GM23338 (cell line): ENCODE measurements at places on chromosomes 5 and 9.

- no peak for DNase-seq
These were observed 274.7 kb downstream of the CETN3 start for GRCh38 chr5:90134892-90135291.

DNA sequence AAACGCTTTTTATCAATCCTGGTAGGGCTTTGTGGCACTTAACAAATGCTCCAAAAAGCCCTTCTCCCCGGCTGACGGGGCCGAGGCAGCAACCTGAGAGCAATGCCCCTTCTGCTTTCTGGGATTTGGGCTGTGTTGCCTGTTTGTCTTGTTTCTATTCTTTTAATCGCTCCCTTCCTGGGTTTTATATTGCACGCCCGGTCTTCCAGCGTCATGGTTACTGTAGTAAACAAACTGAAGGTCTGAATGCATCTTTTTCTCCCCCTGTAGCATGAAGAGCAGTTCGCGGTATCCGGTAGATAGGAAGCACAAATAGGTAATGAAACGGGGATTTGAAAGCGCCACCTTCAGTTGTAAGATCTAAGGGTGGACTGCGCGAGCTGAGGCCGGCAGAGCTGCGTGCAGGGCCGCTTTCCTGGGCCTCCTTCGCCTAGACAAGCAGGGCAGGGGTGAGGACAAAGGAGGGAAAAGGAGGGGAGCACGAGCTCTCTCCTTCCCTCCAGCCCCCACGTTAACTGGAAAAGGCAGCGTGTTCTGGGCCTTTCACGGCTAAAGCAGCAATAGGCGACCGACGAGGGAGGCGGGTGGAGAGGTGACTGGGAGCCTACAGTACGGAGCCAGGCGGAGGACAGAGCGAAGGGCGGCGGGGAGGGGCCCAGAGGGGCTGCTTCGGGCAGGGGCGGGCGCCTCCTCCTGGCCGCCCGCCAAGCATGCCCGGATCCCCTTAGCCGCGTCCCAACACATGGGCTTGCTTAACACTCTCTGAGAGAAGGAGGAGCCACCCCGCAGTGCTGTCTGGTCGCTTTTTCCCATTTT is 49.3 kb upstream of the ZNF366 start:
- peak; percentile 92 for DNase-seq

- peak; percentile 67 for DNase-seq
These were observed 3.7 kb downstream of the PITX1 start for GRCh38 chr5:135030123-135030955.

DNA sequence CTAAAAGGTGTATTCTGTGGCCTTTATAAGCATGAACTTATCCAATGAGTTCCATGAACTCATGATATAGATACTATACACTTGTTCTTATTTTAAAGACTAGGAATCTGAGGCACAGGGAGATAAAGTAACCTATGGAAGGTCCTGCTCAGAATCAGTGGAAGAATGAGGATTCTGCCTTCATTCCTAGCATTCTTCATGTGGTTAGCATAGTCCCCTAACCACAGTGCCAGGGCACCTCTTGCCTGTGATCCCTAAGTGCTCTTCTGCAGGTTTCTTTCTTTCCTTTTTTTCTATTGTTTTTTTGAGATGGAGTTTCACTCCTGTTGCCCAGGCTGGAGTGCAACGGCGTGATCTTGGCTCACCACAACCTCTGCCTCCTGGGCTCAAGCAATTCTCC is 174.1 kb downstream of the C9orf152 start:
- peak; percentile 48 for DNase-seq

- no peak for DNase-seq
These were observed 3.1 kb upstream of the DMAC1 start for GRCh38 chr9:7802666-7803065.

DNA sequence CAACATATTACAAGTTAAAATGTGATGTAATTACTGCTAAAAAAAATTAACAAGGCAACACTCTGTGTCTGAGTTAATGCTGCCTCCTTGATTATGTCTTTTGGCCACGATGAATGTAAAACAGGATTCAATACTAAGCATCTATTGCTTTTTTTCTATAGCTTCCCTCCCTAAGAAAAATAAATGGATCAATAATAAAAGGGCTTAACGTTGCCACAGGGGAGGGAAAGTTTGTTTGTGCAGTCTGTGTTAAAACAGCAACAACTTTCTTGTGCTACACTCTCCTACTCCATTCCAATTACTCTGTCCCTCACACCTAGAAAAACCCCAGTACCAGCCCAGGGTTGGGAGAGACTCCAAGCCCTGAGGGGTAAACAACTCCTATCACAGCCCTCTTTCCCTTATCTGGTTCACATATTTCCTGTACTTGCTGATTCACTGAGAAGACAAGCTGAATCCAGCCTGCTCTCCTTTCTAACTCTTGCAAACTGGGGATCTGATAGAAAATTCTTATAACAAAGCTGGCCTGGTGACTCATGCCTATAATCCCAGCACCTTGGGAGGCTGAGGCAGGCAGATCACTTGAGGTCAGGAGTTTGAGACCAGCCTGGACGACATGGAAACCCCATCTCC is 44.8 kb downstream of the PTPN3 start:
- DNase-seq = no peak

DNA sequence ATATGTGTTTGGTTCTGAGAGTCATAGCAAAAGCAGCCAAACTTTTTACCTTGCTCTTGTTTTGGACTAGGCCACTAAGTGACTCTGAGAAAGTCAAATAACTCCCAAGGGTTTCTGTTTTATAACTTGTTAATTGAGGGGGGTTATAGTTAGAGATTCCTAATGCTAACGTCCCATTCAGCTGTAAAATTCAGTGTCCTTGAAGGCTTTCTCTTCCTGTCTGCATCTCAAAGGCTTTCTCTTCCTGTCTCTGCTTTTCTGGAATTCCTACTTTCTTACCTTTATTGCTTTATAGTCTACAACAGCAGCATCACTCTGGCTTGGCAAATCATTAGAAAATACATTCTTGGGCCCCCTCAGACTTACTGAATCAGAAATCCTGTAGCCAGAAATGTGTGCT is 479.5 kb upstream of the SEMA6A start:
- peak; percentile 55 for DNase-seq

- peak; percentile 84 for DNase-seq
These were observed 2.9 kb downstream of the WDR38 start for GRCh38 chr9:124855944-124856765.

DNA sequence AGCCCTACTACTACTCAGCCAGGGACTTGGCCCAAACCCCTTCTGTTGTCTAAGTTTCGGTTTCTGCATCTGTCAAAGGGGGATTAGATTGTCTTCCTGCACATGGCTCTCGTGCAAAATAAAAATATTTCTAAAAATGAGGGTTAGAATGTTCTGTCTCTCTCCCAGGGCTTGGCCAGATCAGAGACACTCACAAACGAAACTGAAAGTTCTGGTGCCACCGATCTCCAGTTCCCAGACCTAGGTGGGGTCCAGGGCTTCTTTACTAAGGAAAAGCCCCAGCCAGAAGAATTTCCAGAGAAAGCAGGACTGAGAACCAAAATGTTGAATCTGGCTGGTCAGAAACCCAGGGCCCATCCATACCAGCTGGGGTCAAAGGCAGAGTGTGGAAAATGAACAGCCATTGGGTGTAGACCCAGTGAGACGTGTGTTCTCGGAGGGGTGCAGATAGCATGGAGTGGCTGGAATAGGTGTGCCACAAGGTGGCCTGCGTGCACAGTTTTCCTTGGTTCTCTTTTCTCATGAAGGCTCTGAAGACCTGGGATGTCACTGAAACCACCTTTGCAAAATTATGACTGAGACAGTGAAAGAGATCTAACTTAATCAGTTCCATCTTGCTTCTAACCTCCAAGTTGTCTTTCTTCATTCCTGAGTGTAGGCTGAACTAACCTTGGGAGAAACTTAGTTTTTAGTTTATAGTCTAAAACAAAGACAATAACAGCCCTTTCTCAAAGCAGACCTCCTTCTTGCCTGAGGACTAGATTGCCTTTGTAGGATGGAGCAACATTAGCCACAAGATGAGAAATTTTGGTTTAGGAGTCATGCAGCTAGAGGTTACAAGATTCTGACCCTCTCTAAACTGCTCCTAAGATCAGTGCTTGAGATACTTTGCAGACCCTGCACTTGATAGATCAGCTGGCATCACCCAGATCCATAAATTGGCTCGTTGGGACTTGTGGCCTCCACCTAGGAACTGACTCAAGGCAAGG is 2.3 kb upstream of the SLC23A1 start:
- DNase-seq = no peak

GRCh38 chr9:14030375-14031059 is 283.4 kb downstream of the NFIB start:
- DNase-seq = no peak

DNA sequence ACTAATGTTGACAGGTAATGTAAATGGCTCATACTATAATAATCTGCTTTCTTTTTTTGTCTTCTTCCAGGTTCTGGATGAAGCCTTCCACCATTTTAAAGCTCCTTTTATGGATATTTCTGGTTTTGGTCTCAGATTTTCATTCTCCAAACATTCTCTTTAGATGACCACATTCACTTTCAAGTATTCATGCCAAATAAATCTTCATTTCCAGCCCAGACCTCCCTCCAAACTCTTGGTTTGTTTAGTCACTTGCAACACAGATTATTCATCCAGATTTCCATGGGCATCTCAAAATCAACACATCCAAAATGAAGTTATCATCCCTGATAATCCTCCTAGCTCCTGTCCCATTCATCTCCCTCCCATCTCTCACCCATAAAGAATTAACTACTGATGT is 40.3 kb upstream of the SVEP1 start:
- no peak for DNase-seq

GRCh38 chr9:69204849-69205248 is 30.8 kb downstream of the TJP2 start:
- peak; percentile 32 for DNase-seq

GRCh38 chr5:199197-199949 is 8.1 kb downstream of the LRRC14B start:
- no peak for DNase-seq

DNA sequence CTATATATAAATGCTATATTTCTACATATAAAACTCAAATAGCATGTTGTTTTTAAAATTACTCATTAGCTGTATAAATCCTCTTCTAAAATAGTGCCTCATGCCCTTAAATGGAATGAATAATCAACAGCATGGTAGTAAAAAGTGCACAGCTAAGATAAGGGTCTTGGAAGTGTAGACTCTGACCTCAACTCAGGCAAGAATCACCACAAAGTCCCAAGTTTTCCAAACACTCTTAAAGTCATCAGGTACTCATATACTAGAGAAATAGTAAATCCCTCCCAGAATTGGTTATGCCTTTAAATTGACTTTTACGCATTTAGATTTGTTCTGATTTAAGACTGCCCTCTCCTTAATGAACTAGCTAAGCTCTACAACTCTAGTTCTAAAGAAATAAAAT is 113.8 kb downstream of the TMEM161B start:
- DNase-seq = no peak

- no peak for DNase-seq
These were observed 80.3 kb upstream of the ROR2 start for GRCh38 chr9:92030367-92030766.

- DNase-seq = no peak
These were observed 724.9 kb upstream of the EDIL3 start for GRCh38 chr5:85109616-85110015.

DNA sequence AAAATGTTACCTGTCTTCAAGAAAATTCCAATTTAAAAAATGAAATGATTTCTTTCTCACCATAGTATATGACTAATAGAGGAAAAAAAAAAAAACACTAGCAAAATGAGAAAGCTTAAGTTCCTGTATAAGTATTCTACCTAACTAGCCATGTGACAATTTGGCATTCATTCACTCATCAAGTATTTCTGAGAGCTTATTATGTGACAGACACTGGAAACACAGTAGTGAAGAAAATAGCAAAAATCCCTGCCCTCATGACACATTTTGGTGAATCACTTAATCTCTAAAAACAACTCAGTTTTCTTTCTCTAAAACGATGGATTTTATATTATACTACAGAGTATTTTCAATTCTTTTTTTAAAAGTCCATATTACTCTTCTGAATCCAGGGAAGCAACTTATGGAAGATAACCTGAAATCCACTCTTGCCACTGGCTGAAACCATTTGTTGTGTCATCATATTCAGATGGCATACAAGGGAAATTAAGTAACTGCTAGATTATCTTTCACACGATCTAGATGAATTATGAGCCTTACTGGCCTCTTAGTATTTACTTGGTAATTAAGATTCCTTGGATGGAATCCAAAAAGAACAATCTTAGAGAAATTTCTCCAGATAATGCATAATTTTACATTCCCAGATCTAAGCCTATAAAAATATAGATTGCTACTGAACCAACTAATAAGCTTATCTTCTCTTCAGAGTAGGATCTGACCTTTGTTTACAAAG is 5.5 kb downstream of the PTBP3 start:
- no peak for DNase-seq

DNA sequence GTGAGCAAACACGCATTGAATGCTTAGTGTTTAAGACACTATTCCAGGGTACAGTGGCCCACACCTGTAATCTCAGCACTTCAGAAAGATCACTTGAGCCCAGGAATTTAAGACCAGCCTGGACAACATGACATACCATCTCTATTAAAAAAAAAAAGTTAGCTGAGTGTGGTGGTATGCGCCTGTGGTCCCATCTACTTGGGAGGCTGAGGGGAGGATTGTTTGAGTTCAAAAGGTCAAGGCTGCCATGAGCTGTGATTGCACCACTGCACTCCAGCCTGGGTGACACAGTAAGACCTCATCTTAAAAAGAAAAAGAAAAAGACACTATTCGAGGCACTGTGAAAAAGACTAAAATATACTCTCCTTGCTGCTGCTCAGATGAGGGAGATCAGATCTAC is 240.7 kb downstream of the NR3C1 start:
- no peak for DNase-seq

DNA sequence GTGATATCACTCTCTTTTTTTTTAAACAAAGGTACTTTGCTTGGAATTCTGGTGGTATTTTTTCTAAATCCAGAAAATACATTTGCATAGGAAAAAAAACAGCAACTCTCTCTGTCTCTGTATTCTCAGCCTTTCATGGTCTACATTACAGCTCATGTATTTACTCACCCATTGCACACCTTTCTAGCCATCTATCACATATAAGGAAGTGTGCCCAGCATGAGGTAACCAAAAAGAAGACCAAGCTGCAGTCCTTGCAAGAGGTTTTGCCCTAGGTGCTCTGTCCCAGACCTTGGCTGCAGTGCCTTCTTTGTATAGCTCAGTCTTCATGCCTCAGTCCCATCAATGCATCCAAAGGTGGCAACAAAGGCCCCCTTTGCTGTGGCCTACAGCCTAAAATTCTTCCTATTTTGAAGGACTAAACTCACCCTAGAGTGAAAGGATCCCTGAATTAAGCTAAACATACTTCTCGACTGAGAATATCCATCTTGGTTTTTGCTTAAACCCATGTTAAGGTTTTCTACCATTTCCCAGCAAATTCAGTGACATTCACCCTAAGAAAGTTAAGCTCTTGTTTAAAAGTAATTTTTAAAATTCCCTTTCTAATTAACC is 446.4 kb downstream of the KIF4B start:
- no peak for DNase-seq

GRCh38 chr5:65076251-65076869 is 307.6 kb downstream of the CWC27 start:
- DNase-seq = peak; percentile 90

GRCh38 chr5:122126756-122127321 is 2.5 kb upstream of the ZNF474 start:
- DNase-seq = peak; percentile 6

- no peak for DNase-seq
These were observed 29.6 kb upstream of the UGCG start for GRCh38 chr9:111866976-111867375.

- peak; percentile 55 for DNase-seq
These were observed 409.5 kb downstream of the PDE4D start for GRCh38 chr5:59483971-59484472.
